ENCODE measurements at places on chromosomes 6 and 20. TPM values are rescaled to one million over a fixed set of nuclear protein-coding genes. Genes with fewer than 3 reads are reported as not detected.
A peak's percentile ranks its signal among the peaks of the same experiment; 100 is the strongest.

Gene NRN1
- not detected for total RNA-seq

Gene GATA5
- not detected for total RNA-seq

Gene FAM83D
- 51.1 TPM for total RNA-seq

Gene C6orf163
- 1.5 TPM for total RNA-seq

Gene COL20A1
- total RNA-seq: 0.34 TPM

Gene PNLDC1
- 0.37 TPM for total RNA-seq

Gene TP53RK
- total RNA-seq: 9.2 TPM

Gene SAMD10
- total RNA-seq: 4.2 TPM

Gene PHACTR3
- not detected for total RNA-seq

Gene FAM162B
- not detected for total RNA-seq

Gene CTAGE9
- total RNA-seq: not detected

DNA sequence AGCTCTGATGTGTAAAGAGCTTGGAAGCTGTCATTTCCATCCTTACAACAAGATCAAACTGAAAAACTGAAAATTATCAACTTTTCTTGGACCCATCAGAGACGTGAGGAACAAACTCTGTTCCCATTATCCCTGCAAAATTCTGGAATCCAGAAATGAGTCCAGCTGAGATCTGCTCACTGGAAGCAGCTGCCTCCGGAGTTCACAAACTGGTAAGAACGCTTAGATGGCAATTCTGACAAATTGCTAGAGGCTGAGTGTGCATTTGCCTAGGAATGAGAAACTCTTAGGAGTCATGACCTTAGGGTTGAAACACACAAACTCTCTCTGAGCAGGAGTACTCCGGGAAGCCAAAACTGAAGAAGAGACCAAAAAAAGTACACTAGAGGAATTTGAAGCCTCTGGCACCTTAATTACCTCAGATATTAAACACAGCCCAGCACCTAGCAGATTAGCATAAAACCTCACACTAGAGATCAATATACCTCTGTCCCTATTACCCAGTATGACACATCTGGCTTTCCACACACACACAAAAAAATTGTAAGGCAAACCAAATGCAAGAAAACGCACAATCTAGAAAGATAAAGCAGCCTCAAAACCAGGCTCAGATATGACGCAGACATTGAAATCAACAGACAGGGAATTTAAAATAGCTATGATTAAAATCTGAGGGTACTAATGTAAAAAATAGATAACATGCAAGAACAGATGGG, 233.5 kb upstream of the SGK1 start:
- DNase-seq: no peak

DNA sequence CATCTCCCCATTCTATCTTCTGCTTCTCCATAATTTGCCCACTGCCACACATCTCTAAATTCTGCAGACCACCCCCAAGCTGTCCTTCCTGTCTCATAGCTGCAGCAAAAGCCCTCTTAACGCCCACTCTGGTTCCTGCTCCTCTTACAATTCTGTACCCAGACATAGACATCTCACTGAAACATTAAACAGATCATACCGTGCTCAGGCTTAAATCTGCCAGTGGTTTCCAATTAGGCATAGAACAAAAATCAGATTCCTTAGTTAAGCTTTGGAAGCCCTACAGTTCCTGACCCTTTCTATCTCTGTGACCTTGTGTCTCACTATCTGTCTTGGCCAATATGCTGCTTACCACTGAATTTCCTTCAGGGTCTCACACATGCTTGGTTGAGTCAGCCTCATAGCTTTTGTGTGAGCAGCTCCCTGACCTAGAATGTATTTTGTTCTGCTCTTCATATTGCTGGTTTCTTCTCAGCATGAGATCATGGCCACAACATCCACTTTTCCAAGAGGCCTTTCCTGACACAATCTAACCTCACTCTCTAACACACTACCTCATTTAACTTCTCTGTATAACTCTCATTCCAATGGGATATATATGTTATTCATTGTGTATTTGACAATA, 749.7 kb downstream of the MAFB start:
- DNase-seq: no peak

DNA sequence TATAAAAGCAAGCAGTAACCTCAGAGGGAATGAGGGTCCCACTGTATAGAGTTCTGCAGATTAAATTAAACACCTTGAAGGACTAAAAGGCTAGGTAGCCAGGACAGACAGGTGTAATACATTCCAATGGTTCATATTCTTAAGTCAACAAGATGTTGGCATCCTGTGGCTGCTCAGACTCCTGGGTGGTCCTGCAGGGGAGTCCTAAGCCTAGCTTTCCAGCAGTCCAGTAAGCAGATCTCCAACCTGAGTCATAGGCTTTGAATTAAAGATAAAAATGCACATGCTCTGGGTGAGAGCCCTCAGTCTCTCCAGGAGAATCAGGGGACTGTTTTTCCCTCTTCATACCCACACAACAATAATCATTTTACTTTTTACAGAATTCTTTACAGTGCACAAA, 307.3 kb upstream of the SUPT3H start:
- no peak for DNase-seq

DNA sequence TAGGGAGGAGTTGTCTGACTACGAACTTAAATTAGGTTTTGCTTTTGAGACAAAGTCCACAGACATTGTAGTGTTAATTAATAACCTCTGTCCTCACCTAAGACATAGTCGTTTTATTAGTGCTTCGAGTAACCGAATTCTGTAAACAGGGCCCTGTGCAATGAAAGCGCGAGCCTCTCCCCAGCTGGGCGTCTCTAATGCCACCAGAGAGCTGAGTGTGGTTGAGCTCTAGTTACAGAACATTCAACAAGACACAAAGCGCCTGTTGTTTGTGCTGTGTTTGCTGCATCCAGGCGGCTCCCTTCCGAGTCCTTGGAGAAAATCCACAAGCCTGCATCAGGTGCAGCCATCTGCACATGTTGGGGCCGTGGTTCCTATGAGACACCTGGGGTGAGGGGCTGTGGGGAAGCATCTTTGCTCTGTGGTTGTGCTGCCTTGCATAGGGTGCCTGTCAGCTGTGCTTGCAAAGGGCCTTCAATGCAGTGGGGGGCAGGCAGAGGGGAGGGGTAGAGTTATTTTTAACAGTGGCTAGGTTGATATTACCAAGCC, 63.9 kb downstream of the CD164 start:
- no peak for DNase-seq

DNA sequence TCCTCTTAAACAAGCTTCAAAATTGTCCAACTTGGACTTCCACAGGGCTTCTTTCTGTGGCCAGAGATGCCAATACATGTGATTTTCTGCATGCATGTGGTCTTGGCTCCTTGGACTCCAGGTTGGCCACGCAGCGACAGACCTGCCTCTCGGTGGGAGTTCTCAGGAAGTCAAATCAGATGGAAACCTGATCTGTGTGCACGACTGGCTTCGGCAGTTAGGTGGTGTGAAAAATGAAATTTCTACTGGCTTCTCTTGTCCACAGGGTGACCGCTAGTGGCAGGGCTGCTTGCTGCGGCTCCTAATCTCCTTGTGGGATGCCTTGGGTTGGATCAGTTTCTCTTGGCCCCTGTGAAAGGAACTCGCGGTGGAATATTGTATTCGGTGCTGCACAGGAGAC, 57.3 kb downstream of the PHACTR3 start:
- DNase-seq: no peak

DNA sequence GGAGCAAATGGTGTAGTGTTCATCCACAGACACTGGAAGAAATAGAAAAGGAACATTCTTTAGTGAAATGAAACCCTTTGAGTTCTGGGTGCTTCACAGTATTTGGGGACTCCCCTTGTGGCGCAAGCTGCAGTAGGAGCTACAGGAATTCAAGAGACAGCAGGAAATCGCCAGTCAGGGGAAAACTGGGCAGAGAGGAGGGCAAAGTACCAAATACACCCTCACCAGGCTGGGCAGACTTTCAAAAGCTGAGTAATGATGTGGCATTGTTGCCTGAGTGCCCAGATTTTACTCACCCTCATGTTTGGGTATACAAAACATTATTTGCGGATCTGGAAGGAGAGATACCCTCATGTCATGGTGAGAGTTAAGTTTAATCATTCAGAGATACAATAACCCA, 97.9 kb downstream of the SOD2 start:
- DNase-seq: peak; percentile 45

- no peak for DNase-seq
These were observed 207.5 kb upstream of the ADGRB3 start for GRCh38 chr6:68427630-68428029.

DNA sequence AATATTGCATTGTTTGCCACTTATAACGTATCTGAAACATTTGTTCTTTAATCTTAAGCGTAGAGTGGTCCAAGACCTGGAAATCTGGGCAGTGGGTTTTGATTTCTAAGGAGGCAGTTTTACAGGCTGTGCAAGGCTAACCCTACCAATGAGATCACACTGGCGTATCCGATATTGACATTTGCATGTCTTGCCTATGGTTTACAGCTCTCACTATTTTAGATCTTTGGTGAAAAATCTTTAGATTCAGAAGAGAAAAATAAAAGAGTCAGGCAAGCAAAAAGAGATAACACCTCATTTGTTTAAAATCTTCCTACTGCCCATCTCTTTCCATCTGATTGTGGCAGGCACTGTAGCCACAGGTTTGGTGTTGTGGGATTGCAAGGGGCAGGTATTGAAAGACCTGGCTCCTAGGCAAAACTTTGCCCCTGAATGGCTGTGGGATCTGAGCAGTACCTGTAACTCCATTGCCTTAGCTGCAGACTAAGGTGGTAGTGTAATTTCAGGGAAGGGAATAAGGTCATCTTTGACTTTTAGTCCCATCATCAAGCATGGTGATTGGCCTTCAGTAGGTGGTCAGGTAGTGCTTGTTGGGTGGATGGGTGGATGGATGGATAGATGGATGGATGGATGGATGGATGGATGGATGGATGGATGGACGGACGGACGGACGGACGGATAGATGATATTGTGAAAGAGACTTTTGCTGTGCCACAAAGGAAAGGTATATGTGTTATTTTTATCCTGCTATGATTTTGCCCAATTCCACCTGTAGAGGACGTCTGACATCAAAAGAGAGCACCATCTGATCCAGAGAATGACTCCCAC, 1.9 kb downstream of the TNFAIP3 start:
- no peak for DNase-seq

DNA sequence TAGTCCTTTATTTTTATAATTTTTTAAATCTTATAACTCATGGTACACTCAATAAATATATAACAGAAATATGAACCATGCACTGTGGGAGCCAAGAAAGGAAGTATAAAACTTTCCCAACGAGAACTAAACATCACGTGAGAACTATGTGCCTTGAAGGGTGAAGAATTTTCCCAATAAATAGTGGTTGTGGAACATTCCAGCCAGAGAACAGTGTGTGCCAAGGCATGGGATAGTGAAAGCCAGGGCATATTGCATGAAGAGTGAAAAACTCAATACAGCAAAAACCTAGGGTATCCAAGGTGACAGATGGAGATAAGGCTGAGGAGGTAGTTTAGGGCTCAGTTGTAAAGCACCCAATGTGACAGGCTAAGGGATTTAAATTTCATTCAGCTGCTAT, 86.1 kb downstream of the SIM1 start:
- DNase-seq: no peak

GRCh38 chr6:35302604-35303241, 5.1 kb downstream of the DEF6 start:
- DNase-seq: peak; percentile 31

DNA sequence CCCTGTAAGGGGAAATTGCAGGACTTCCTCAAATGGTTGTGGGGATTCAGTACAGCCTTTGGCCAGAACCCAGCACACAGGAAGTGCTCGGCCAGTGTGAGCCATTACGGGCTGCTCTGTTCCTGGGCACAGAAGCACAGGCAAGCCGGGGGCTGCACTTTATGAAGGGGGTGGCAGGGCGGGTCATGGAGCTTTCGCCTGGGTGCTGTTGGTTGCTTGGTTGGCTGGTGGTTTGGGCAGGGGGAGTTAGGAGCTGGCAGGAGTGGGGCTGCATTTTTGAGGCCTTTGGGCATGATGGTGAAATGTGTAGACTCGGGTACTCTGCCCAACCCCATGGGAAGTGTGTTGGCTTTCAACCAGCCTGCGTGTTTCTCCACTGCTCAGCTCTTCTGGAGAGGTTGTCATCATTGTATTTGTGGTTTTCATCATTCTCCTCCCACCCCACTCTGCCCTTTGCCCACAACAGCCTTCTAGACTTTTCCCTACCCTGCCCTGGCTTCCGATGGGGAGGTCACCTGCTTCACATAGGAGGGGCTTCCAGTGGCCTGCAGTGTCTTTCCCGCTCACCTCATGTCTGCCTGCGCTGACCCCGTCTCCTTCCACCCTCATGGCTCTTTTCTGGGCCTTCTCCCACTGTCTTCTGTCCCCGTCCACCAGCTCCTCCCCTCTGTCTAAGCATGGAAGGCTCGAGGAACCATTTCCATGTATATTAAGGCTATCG, 16.1 kb upstream of the RBM38 start:
- DNase-seq: no peak

- DNase-seq: no peak
These were observed 312.4 kb downstream of the CDKAL1 start for GRCh38 chr6:20846602-20847028.

DNA sequence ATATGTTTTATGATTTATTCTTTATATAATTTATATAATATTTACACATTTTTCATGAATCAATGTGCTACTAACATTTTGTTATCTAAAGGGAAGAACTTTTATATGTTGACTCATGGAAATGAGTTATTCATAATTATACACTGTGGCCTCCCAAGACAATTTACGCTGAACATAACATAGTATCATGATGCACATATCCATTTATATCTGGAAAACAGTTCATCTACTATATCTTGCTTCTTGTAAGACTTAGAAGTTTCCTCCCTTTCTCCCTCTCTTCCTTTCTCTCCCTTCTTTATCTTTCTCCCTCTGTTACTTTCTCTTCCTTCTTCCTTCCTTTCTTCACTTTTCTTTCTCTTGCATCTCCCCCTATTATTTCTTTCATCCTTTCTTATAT, 1.1 kb upstream of the EYS start:
- DNase-seq: no peak

DNA sequence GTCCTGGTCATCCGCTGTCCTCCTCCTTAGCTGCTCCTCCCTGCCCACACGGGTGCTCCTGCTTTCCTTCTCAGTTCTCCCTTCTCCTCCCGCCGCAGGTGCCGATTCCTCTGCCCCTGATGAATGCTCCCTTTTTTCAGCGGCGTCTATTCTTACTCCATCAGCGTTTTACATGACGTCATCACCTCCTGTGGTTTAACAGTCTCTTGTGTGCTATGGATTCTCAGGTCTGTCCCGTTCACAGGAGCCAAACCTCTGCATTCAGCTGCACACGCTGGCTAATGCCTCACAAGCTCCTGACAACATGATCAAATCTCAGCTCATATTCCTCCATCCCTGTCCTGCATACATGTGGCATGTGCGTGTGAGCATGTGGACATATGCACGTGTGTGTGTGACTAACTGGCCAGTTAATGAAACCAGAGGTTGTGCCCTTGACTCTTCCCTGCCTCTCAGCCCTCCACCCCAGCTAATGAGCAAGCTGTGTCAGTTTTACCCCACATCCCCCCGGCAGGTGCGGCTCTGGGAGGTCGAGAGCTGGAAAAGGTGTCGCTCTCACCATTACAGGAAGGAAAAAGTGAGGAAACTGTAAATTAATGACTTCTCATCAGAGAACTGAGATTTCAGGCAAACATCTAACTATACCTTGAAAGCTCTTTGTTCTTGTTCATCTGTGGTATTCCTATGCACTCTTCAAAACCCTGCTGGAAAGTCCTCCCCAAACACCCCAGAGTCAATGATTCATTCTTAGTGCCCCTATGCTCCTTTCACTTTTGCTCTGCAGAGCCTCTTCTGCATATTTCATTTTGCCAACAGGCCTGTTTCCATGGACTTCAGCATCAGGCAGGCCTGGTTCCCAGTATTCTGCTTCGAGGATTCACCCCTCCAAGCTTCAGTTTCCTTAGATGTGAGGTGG, 163.1 kb downstream of the TTLL2 start:
- DNase-seq: no peak

- no peak for DNase-seq
These were observed 309.8 kb downstream of the CDC5L start for GRCh38 chr6:44697327-44697726.

All from HCT116 (cell line).